ENCODE measurements at places on chromosomes 12 and 14. TPM values are rescaled to one million over a fixed set of nuclear protein-coding genes. Genes with fewer than 3 reads are reported as not detected.

- DNase-seq = no peak
These were observed 119.3 kb upstream of the MDM1 start for GRCh38 chr12:68451261-68452077.

DNA sequence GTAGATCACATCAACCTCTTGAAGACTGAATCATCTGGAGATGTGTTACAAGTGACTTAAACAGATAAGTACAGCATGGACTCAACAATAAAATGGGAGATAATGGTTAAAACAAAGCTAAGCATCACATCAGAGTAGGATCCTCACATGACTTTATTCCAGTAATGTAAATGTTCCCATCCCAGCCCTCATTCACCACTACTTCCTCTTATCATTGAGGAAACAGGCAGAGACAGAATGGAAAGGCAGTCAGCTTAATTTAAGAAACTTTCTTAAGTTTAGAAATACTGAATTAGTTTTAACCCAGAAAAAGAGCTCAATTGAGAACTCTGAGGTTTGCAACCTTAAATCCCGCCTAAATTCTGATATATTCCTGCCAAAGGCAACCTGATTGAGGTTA is 1.2 kb upstream of the ALG10 start:
- DNase-seq = no peak

GRCh38 chr14:84197704-84198103 is 1332.2 kb upstream of the FLRT2 start:
- no peak for DNase-seq

DNA sequence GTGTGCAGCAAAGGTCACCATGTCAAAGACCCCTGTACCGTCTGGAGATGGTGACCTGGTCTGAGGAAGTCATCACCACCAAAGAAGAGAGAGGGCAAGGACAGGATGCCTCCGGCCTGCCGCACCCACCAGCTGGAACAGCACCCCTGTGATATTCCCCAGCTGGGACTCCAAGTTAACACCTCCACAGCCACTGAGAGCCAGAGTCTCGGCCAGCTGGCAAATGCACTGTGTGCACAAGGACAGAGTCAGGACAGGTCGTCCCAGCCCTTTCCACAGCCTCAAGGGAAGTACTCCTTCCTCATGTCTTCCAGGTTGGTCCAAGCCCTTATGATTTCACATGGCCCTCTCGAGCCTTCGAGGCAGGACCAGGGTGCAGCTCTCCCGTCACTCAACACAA is 19.3 kb upstream of the FKBP4 start:
- DNase-seq = no peak

- DNase-seq = no peak
These were observed 270.1 kb downstream of the ADGRD1 start for GRCh38 chr12:131223791-131224225.

DNA sequence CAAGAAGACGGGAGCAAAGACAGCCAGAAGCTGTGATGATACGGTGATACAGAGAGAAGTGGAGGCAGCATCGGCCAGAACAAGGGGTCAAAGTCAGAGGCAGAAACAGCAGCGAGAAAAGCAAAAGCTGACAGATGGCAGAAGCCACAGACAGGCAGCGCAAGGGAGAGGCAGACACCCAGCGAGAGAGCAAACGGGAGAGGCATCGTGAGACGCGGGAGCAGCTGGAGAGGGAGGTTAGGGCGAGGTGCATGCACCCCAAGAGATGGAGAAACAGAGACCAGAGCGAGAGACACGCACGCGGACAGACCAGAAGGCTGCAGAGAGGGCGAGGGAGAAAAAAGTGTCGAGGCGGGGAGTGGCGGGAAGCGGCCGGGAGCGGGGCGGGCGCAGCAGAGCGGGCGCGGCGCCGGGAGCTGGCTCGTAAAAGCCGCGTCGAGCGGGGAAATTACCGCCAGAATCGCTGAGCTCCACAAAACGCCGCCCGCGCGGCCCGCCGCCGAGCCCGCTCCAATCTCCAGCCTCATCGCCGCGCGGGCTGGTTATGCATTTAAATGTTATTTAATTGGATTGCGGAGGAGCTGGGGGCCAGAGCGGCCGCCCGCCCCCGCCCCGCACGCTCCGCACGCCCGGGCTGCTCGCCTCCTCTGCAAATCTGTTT is 15.6 kb downstream of the SMUG1 start:
- DNase-seq = no peak

GRCh38 chr14:61499991-61500390 is 178.6 kb downstream of the PRKCH start:
- no peak for DNase-seq

DNA sequence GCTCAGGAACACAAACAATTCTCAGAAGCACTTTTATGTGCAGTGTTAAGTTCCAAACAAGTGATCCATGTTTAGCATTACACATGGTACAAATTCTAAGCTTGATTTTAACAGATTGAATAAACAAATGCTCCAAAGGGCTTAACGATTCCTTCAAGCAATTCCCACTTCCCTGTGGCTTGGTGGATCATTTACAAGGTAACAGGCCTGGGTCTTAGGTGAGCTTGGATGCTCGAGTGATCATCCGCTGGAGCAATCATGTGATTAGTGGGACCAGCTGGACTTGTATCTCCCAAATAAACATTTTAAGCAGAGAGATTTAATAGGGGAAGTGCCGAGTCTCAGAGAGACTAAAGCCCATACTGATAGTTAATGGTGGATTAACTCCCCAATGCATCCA is 70.7 kb downstream of the CALM1 start:
- no peak for DNase-seq

DNA sequence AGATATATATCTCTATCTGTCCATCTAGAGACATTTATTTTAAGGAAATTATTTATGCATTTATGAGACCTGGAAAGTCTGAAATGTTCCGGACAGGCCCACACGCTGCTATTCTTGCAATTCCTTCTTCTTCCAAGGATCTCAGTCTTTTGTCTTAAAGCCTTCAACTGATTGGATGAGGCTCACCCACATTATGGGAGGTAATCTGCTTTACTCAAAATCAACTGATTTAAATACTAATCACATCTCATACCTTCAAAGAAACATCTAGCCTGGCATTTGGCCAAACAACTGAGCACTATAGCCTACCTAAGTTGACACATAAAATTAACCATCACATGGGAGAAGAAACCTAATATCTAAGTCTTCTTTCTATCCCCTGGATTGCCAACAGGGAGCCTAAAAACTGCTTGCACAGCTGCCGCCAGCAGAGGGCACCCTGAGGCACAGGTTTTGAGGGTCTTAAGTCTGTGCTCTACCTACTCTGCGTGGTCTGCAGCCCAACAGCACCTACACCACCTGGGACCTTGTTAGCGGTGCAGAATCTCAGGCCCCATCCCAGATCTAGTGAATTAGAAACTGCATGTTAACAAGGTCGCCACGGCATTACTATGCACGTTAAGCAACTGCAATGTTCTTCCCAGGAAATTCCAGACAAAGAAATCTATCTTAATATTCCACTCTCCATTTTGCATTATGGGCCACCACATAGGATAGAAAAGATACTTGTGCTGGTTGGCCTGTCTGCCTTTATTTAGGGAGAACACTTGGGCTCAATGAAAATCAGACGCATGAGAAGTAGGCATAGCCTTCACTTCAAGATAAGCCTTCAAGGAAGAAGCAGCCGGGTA is 249.7 kb downstream of the FOXG1 start:
- no peak for DNase-seq

DNA sequence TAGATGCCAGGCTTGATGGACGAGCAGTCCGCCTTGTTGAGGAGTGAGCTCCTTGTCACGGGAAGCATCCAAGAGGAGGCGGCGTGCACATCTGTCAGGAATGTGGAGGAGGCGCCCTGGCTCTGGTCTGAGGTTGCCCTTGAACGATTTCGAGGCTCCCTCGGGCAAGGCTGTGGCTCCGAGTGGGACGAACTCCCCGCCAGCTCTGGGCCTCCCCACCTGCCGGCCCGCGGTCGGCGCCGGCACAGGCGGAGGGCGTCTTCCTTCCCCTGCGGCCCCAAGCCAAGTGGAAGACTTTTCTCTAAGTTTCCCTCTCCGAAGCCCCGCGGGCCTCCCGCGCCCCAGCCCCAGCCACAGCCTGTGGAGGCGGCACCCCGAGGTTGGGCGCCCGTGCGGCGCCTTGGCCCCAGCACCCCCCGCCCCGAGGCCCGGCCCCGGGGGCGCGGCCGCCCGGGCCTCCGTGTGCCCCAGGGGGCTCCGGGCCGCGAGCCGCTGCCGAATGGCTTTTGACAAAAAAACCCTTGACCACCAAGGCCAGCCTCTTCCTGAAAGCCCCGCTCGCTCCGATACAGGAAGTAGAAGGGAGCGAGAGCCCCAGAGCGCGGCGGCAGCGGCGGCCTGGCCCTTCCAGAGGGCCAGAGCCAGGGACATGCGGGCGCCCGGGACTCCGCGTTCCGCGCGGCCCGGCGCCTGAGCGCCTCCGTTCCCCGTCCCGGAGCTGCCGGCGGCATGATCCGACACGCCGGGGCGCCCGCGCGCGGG is at the start of gene RIN3:
TSS of gene RIN3 (plus strand) at position 578 of the 762 bp plus-strand sequence. CDS start at position 730, 152 bp downstream.
- DNase-seq = no peak

- DNase-seq = no peak
These were observed 26.9 kb downstream of the ZDHHC17 start for GRCh38 chr12:76790564-76791552.

DNA sequence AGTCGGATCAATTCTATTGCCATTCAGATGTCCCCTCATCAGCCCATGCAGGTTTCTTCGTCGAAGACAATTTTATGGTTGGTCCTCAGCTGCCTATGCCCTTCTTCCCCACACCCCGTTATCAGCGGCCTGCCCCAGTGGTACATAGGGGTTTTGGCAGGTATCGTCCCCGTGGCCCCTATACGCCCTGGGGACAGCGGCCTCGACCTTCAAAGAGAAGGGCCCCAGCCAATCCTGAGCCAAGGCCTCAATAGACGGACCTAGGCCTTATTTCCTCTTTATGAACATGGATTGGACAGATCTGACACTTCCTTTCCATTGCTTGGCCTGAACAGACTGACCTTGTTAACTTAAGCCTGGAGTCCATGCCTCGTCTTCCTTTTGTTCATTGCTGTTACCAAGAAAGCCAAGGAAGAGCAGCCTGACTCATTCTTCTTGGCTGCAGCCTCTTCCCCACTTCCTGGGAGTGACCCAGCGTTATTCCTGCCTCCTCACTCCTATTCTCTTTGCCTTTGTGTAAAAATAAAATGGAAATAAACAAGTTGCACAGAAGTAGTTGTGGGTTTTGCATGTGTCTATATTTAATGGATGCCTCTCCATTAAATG is 156.5 kb upstream of the AMIGO2 start:
- DNase-seq = no peak

- no peak for DNase-seq
These were observed 3.4 kb downstream of the RIMKLB start for GRCh38 chr12:8701046-8701660.

- DNase-seq = no peak
These were observed 67.4 kb downstream of the PHLDA1 start for GRCh38 chr12:75964150-75964549.

DNA sequence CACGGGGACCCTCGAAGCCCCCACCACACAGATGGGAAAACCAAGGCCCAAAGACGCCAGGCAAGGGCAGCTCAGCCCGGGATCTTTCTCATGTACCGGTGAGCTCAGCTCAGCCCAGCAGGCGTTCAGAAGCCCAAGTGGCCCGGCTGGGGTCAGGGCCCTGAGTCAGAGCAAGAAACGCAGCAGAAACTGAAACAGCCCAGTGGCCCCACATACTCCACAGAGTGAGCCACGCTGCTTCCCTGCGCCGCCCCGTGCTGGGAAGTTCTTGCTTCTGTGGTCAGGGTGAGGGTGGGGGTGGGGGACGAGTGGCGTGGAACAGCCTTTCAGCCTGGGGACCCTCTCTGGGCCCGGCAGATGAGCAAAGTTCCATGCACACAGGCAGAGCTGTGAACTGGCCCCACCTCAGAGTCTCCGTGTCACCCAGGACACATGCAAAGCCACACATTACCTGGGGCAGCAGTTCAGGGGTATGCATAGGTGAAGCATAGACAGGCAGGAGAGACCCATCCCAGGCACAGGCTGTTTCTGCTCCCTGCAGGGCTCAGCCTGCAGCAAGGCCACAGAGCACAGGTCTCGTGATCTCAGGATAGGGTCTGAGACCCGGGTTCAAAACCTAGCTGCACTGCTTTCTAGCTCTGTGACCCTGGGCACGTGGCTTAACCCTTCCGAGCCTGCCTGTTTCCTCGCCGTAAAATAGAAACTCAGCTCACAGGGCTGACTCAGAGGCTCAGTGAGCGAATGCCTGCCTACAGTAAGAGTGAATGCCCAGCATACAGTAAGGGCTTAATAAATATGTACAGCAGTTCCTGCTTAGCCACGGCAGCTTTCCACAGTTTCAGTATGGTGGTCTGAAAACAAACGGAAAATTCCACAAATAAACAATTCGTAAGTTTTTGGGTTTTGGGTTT is 21.6 kb downstream of the NCOR2 start:
- DNase-seq = no peak

DNA sequence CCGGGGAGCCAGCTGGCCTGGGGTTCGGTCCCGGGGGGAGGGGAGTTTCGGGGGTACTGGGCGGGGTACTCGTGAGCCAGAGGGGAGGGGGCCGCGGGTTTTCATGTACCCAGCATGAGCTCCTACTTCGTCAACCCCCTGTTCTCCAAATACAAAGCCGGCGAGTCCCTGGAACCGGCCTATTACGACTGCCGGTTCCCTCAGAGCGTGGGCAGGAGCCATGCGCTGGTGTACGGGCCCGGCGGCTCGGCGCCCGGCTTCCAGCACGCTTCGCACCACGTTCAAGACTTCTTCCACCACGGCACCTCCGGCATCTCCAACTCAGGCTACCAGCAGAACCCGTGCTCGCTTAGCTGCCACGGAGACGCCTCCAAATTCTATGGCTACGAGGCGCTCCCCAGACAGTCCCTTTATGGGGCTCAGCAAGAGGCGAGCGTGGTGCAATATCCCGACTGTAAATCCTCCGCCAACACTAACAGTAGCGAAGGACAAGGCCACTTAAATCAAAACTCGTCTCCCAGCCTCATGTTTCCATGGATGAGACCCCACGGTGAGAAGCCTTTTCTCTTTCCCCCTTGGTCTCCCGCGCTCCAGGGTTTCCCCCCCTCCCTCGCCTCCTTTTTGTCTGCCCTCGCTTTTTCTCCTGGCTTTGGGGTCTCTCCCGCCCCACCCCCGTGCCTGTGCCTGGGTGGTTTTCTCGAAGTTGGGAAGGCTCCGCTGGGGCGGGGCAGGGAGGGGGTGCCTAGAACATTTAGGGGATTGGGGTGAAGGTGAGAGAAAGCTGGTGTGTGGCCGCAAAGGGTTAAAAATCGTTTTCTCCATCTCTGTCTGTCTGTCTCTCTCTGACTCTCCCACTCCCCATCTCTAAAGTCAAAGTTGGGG is 627 bp downstream of the HOXC8 start:
- no peak for DNase-seq

- DNase-seq = no peak
These were observed 29.8 kb downstream of the PROX2 start for GRCh38 chr14:74846168-74846567.

Gene KITLG
- total RNA-seq = 75.7 TPM

Gene CFAP54
- 6.8 TPM for total RNA-seq

Gene DIO3
- 1.8 TPM for total RNA-seq

Gene OR4E2
- total RNA-seq = not detected

Gene PELI2
- 15.9 TPM for total RNA-seq

Gene ACVRL1
- 47.9 TPM for total RNA-seq

Gene PPP4R4
- 0.37 TPM for total RNA-seq

Gene PRH2
- total RNA-seq = not detected

Gene TMEM132C
- total RNA-seq = 11.1 TPM

All from urinary bladder (tissue), 4 donors.